ENCODE measurements at places on chromosomes 4 and X.

- DNase-seq, result no peak
These were observed 721 bp downstream of the FAM184B start for GRCh38 chr4:17780501-17781299.

- no peak for DNase-seq
These were observed 18.4 kb downstream of the LRPAP1 start for GRCh38 chr4:3513807-3514206.

DNA sequence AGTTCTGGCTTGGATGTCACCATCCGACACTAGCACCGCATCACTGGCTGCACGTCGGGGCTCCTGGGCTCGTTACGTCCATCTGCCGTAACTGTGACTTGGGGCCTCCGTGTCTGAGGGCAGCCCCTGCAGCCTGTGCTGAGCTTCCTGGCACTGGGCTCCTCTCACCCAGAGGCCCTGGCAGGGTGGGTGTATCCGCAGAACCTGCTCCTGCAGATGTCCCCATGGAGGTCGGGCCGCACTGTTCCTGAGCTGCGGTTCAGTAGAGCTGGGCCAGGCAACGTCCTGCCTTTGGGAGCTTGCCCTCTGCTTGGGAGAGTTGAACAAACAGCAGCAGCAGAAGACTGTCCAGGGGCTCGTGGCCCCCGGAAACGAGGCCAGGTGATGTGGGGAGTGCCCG lies 71.4 kb downstream of the RGS12 start:
- no peak for DNase-seq

- no peak for DNase-seq
These were observed 54.7 kb downstream of the SLAIN2 start for GRCh38 chr4:48396043-48396442.

- DNase-seq, result no peak
These were observed 79.4 kb upstream of the TNIP3 start for GRCh38 chr4:121243485-121243884.

GRCh38 chr4:38009421-38009820 lies 49.2 kb downstream of the PTTG2 start:
- no peak for DNase-seq

GRCh38 chrX:109886122-109886761 lies 116.7 kb upstream of the TMEM164 start:
- peak; percentile 43 for DNase-seq

DNA sequence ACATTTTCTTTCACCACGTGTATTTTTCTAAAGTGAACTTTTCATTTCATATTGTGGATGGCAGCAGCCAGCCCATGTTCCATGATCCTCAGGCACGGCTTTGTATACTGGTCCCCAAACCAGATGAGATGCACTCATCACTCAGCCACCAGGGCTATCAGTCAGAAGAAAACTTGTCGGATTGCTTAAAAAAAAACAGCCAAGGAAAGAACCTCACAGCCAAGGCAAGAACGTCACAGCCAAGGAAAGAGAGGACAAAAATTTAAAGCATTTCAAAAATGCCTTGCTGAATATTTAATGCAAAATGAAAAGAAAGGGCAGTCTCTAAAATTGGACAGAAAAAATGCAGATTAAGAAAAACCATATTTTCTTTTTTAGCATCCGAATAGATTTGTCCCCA lies 333.3 kb downstream of the PDGFC start:
- peak; percentile 22 for DNase-seq

GRCh38 chrX:13023567-13023966 lies 20.9 kb downstream of the FAM9C start:
- no peak for DNase-seq

GRCh38 chrX:2266445-2267349 lies 234.1 kb downstream of the DHRSX start:
- no peak for DNase-seq

- DNase-seq, result no peak
These were observed 635.4 kb downstream of the SPRY1 start for GRCh38 chr4:124032035-124032434.

DNA sequence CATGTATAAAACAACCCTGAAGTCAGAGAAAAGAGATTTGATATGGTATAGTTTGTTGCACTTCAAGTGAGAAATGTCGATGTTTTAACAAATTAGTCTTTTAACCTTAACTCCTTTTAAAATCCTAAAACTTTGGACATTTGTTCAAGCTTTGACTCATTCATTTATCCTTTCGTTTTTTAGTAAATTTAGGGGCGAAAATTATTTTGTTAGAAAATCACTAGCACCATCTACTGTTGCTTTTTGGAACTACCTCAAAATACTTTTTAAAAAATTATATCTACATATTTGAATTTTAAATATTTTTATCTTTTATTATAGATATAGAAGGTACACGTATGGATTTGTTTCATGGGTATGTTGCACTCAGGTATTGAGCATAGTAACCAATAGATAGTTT lies 165.1 kb upstream of the POF1B start:
- DNase-seq, result no peak

- DNase-seq, result no peak
These were observed 808.0 kb upstream of the MAGEB2 start for GRCh38 chrX:29407357-29407756.

- DNase-seq, result no peak
These were observed 417.8 kb upstream of the INTU start for GRCh38 chr4:127214931-127215330.

DNA sequence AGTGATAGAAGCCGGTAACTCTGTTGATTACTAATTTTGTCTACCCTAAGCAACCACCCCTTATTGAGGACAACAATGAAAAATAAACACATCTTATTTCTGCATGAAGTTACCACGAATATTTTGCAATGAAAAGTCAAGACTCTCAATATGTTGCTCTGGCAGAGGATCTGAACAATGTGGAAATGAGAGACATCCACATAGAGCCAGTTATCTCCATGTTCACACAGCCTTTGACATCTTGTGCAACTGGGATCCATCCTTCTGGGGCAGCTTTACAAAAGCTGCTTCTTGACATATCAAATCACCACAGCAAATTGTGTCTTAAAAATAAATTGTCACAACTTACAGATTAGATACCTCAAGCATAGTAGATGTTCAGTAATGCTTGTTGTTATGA lies 10.2 kb downstream of the EDNRA start:
- DNase-seq, result no peak

DNA sequence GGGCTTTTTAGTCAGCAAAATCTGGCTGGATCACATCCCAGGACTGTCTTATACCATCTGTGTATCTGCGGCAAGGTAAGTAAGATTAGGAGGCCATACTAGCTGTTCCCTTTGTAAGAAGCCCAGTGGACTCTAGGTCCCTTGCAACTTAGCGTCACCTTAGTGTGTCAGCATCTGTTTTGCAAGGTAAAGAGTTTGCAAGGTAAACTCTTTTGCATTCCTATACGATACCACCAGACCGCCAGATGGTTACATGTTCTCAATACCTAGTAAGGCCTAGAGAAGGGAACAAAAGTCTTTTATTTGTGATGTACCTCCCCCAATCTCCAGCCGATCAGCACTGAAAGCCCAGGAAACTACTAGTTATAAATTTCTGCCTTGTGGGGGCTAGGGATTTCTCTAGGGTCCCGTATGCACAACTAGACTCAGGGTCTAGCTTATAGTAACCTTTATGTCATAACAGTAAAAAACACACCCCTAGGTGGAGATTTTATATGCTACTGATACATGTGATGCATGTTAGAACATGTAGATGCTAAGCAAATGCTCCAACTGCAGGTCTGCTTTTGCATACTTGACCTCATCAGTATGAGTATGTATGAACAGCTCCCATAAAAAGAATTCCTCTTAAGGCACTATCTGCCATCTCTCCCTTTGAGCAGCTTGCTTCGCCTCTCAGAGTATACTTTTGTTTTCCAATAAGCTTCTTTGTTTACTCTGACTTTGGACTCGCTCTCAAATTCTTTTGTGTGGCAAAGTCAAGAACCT lies 78.4 kb downstream of the KCNIP4 start:
- no peak for DNase-seq

- peak; percentile 50 for DNase-seq
These were observed 446 bp upstream of the UBE2A start for GRCh38 chrX:119573840-119574393.

DNA sequence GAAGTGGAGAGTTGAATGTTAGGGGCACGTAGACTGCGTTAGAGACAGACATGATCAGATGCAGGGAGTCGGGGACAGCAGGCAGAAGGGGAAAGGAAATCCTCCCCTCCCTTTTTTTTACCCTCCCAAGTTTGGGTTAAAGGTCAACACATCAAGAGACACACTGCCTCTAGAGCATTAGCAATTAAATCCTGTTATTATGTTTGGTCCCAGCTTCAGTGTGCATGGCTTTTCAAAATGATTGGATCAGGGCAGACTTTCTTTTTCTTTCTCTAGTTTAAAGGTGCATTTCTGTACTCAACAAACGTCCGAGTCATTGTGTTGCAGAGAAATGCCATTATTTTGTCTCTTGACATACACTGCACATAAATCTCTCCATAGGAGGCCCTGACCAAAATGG lies 63.9 kb downstream of the USP26 start:
- DNase-seq, result no peak

DNA sequence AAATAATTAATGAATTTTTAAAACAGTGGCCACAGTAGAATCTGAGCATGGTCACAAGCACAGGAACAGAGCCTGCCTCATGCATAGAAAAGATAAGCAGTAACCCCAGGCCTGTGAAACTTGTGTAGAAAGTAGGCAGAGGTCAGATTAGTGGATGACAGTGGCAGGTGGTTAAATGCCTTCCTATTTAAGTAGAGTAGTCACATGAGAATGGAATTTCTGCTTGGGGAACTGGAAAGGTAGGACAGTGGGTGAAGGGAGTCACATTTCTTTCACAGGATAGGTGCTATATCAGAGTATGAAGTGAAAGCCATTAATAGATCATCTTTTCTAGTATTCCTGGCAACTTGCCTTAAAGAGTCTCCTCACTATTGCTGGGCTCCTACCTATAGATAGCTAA lies 34.9 kb upstream of the ASB12 start:
- DNase-seq, result no peak

GRCh38 chrX:154419189-154419588 lies 7.8 kb downstream of the TAFAZZIN start:
- DNase-seq, result no peak

GRCh38 chr4:10737337-10737736 lies 52.8 kb upstream of the CLNK start:
- no peak for DNase-seq

DNA sequence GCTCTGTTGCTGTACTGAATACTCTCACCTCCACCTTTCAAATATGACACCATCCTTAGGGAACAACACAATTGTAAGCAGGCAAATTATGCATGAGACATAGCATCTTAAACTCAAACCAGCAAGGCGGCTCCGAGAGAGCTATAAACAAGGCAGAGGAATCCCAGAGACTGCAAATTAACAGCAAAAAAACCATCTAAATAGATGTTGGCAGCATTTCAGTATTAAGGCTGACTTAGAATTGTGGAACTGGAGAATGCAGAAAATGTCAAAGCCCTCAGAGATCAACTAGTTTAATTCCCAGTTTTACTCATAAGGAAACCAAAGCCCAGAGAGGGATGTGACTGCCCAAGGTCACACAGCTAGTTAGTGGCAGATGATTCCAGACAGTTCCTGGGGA lies 37.2 kb upstream of the SPANXC start:
- DNase-seq, result no peak

GRCh38 chr4:177826973-177827372 lies 384.7 kb upstream of the AGA start:
- no peak for DNase-seq

DNA sequence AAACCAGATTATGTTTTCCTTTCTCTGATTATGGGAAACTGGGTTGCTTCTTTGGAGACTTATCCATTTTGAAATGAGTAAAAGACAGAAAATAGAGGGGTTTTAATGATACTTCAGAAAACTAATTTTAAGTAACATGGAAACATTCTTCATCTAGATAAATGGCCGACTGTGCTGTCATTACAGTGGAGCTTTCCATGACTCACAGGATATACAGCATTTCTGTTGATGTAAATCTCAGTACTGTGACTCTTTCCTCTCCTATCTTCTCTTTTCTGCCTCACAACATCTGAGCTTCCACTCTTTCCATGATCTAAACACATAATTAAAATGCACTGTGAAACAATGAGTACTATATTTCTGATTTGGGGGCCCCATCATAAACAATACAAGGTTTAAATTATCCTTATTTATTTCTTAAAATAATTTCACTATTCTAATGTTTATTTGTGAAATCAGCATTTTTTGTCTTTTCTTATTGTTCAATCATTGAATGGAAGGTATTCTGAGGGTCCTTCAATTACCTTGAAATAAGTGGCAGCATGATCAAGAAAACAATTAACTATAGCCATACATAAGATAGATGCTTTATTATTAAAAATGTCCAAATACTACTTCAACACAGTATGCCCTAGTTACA lies 19.3 kb downstream of the SEC24D start:
- peak; percentile 45 for DNase-seq

GRCh38 chr4:47050761-47051725 lies 19.7 kb downstream of the GABRB1 start:
- DNase-seq, result no peak

DNA sequence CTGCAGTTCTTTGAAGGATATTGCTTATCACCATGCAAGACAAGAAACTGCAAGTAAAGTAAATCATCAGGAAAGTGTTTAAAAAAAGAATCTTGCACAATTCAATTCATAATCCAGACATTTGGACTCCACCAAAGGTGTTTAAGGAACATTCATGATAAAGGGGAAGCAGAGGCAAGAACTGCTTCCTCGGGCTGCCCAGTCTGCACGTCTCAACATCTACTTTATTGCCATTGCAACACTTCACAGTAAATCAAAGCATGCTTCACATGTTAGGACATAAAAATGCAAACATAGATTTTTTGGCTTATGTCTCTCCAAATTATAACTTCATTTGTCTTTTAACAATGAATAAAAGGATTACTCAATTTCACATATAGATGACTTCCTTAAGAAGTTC lies 42.5 kb downstream of the MID1 start:
- no peak for DNase-seq

GRCh38 chrX:110462957-110463356 lies 104.3 kb downstream of the RTL9 start:
- no peak for DNase-seq

GRCh38 chrX:110218591-110218990 lies 99.3 kb downstream of the AMMECR1 start:
- DNase-seq, result no peak

- DNase-seq, result no peak
These were observed 180.8 kb upstream of the ANXA3 start for GRCh38 chr4:78370631-78371372.

DNA sequence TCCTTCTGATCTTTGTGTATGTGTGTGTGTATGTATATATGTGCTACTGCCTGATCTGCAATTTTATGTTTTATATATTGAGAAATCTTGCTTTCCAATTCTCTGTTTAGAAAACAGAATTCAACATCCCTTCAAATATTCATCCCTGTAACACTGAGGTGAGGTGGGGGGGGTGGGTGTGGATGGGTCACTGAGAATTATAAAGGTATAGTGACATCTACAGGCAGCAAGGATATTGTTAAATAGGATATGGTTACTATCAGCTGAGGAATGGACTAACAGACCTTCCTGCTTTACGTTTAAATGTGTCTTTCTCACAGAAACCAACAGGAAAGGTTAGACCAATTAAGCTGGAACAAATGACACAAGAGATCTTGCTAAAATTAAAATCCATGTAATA lies 19.0 kb upstream of the MAGEB2 start:
- no peak for DNase-seq

All from hepatic stellate cell (primary cell).